ENCODE measurements at places on chromosomes 2 and 18.

GRCh38 chr2:7683196-7683595 lies 766.0 kb downstream of the RNF144A start:
- no peak for DNase-seq

- no peak for DNase-seq
These were observed 486.7 kb upstream of the GCFC2 start for GRCh38 chr2:76197428-76197827.

- no peak for DNase-seq
These were observed 271.3 kb downstream of the LRATD1 start for GRCh38 chr2:14903709-14904374.

DNA sequence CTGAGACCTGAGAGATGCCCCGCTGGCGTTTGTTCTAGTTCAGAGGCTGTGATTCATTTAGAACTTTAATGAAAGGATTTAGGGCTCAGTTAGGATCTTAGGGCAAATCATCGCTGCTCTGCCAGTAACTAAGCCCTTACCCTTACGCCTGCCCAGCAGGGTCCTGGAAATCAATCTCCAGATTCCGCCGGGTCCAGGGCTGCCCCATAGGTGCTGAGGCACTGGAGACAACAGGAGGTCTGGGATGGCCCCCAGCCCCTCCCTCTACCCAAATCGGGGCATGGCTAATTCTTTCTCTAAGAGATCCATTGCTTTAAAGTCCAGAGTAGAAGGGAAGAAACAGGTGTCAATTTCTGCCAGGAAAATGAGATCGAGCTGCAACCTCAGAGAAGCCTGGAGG lies 83.1 kb downstream of the SDC1 start:
- DNase-seq = no peak

DNA sequence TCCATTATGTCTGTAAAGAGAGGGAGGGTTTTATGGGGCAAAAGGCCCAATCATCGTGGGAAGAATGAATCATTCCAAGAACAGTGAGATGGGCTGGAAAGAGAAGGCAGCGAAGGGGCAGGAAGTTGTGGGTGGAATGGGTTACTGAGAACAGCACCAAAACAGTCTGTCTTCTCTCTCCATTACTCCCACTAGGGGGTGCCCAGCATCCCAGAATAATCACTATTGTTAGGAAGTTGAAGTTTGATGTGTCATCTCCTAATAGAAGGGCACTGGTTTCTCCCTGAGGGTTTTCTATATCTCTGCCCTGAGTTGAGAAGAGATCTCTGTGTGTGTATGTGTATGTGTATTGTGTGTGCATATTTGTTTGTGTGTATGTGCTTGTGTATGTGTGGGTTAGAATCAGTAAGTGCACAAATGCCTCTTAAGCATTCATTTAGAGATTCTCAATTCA lies 76.6 kb upstream of the MAP4K3 start:
- peak; percentile 96 for DNase-seq

DNA sequence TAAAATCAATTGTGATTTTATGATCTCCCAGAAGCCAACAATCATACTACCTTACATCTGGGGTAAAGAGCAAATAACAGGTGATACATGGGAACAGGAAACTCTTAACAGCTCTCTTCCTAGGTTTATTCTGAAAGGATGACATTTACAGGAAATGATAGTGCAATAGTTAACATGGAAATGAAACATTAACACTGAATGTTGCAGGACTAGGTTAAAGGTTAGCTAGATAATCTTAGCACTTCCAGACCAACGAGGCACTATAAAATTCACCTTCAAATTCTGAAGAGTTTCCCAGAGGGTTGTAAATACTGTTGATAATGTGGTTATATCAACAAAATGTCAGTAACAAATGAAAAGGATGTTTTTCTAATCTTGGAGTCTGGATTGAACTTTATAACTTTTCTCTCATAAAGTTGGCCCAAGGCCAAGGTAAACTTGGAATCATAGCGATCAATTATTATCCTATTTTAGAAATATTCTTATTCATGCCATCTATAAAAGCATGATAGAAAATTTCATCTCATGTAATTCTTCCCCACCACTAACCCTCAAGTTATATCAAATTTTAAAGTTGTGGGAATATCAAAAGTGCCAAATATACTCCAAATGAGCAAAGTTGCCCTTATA lies 32.9 kb upstream of the GCG start:
- DNase-seq = no peak

DNA sequence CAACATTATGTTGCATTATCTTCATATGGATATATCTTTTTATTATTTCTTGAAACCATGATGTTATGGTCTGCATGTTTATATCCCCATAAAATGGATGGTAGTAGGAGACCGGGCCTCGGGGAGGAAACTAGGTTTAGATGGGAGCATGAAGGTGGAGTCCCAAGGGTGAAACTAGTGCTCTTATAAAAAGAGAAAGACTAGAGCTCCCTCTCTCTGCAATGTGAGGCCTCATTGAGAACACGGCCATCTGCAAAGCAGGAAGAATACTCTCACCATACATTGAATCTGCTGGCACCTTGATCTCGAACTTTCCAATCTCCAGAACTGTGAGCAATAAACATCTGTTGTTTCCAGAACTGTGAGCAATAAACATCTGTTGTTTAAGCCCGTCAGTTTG lies 64.0 kb downstream of the NXPH2 start:
- DNase-seq = no peak

DNA sequence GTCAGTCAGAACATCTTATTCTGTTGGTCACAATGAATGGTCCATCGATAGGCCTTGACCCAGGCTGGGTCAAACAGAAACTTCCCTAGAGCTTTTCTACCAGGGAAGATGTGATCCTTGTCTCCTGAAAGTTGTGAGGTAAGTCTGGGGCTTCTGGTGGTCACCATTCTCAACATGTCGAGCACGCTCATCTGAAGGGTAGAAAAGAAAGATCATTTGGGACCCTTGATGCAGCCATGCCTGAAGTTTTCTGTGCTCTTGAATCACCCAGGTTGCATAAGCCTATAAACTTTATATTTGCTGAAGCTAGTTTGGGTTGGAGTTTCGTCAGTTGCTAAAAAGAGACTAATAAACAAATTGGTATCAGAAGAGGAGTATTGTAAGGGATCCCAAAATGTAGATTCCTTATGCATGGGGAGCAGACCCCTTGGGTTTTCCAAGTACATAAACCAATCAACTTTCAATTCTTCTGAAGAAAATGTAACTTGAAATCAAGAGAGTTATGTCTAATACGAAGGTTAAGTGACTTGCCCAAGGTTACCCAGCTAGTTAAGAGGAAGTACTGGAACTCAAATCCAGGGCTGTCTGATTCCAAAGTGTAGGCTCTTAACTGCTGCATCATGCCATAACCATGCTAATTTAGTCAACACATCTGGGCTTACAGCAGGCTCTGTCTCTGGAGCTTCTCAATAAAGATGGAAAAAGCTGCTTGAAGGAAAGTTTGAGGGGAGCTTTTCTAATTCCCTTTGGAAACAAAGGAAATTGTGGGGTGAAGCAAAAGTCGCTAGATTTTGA lies 23.2 kb downstream of the TMEM17 start:
- no peak for DNase-seq

DNA sequence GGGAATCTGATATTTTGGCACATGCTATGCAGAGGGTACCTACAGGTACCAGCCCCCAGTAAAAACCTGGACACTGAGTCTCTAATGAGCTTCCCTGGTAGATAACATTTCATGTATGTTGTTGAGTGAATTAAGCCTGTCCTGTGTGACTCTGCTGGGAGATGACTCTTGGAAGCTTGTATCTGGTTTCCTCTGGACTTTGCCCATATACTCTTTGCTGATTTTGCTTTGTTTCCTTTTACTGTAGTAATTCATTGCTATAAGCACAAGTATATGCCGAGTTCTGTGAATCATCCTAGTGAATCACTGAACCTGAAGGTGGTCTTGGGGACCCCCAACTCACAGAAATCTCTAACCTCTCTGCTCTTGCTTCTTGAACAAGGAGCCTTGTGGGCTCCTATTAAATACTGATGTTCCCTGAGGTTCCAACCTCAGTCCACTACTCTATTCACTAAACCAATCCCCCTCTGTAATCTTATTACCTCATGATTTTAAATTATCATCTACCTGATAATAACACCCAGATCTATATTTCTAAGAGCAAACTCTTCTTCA lies 94.3 kb upstream of the WDSUB1 start:
- DNase-seq = no peak

DNA sequence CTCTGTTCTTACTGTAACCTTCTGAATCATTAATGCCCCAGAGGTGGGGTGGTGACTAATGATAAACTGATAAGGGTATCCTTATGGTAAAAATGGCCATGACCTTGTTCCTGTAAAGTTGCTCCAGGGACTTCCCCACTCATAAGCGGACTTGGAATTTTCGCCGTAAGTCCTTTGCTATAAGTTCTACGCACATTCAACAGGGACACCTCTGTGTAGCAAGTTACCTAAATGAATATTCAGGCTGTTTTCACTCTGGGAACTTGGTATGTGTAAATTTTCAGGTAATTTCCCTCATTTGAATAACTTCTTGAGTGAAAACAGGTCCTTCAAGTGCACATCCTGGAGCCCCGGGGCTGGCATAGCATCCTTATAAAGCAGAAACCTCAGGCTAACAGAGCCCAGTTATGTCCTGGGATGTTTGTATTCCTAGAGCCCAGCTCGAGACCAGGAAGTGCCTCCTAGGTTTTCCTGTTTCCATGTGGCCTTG lies 9.4 kb upstream of the AGFG1 start:
- DNase-seq = no peak

GRCh38 chr2:176794392-176794791 lies 418.2 kb upstream of the HNRNPA3 start:
- DNase-seq = no peak

- DNase-seq = no peak
These were observed 29.2 kb downstream of the PDIA6 start for GRCh38 chr2:10783421-10783820.

- no peak for DNase-seq
These were observed 12.1 kb downstream of the RAB3GAP1 start for GRCh38 chr2:135064149-135064548.

- DNase-seq = peak; percentile 28
These were observed 61.0 kb upstream of the SLC35G4 start for GRCh38 chr18:11548396-11548795.

DNA sequence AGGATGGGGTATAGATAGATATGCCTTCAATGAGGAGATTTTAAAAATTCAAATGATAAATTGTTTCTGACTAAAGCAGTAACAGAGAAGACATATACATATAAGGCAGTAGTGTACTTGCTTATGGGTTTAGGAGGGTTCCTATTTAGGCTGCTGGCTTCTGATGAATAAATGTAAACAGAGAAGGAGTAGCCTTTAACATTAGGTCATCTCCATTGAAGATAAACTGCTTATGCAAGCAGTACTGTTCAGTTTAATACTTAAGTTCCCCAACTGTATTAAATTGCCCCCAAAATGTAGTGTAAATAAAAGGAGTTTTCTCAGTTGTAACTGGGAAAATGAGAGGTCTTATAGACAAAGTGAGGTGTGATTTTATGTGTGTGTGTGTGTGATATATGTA lies 217.7 kb upstream of the TMEFF2 start:
- DNase-seq = no peak

DNA sequence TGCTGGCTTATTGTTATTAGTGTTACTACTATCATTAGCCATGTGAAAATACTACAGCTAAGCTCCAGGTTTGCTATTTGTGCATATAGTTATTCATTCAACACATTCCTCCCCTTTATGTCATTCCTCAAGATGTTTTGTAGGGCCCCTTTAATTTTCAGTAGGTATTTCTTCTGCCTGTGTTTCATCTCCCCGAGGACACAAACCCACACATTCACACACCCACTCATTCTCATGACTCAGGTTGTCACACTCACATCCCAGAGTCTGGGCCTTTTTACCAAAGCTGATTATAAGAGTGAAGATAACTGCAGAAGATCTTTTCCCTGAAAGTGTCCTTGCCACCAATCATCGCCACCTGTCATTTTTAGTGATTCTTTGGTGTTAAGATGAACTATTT lies 68.6 kb upstream of the SPOPL start:
- peak; percentile 33 for DNase-seq

GRCh38 chr2:113757138-113757657 lies 756 bp upstream of the SLC35F5 start:
- no peak for DNase-seq

DNA sequence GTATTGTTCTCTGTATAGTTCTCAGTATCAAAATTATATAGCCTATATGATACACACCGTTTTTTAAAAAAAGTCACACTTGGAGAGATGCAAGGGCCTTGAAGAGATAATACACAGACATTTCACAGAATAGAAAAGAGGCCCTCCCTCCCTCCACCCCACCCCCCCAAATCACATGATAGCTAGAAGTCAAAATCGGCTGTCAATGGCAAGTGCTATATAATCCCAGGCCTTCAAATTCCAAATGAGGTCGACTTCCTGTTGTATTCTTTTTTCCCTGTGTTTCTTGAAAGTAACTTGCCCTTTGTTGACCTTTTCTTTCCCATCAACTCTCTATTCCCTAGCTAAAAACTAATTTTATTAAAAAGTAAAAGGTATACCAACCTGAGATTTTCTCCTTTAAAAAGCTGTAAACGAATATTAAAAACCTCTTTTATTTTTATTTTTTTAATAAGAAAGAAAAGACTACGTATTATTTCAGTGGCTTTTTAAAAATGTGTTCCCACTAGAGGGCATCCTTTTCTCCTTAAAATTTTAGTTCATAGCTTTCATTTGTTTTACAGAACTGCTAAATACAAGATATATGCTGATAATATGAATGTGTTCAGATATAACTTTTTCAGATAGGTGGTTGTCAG lies 46.6 kb downstream of the KCMF1 start:
- DNase-seq = peak; percentile 18

DNA sequence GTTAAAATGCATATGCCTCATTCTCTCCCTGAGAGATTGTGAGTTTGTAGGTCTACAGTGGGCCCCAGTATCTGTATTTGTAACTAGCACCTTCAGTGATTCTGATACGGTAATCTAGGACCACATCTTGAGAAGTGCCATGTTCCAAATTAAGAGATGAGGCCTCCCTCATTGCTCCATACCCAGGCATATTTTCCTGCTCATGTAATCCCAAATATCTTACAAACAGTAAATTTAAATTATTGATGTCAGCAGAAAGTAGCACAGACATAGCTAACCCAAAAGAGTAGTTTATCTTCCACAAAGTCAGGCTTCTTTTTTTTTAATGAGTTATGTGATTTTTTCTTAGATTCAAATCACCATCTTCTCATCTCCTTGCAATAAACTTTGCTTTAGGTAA lies 263.8 kb downstream of the SETBP1 start:
- DNase-seq = peak; percentile 29

GRCh38 chr18:56431551-56431950 lies 206.8 kb downstream of the TXNL1 start:
- peak; percentile 40 for DNase-seq

GRCh38 chr2:27184115-27184514 lies 27.7 kb upstream of the ATRAID start:
- no peak for DNase-seq

GRCh38 chr18:11798271-11798670 lies 52.9 kb upstream of the CHMP1B start:
- DNase-seq = no peak
